Right forelimb (tissue), 1 donor: ENCODE measurements at places on chromosomes 6 and 20.

GRCh38 chr6:36222924-36223323 is 26.4 kb downstream of the BRPF3 start:
- no peak for DNase-seq

DNA sequence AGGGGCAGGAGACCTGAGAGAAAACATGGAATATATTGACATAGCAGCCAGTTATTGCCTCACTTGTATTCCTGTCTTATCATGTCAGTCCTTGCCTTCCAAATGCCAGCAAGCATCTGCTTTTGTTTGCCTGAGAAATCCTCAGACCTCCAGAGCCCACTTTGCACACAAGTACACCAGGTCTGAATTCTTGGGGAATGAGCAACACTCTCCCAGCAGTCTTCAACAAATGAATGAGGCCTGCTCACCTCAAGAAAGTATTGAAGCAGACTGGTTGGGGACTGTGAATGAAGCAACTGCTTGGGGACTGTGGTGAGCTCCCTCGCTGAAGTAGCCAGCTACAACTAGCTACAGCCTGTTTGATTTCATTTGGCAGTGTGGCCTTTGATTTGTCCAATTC is 172.8 kb upstream of the SPTLC3 start:
- no peak for DNase-seq

- DNase-seq, result no peak
These were observed 360.4 kb downstream of the ESR1 start for GRCh38 chr6:152167641-152168603.

GRCh38 chr6:166955121-166955864 is 1.1 kb downstream of the RNASET2 start:
- DNase-seq, result no peak

DNA sequence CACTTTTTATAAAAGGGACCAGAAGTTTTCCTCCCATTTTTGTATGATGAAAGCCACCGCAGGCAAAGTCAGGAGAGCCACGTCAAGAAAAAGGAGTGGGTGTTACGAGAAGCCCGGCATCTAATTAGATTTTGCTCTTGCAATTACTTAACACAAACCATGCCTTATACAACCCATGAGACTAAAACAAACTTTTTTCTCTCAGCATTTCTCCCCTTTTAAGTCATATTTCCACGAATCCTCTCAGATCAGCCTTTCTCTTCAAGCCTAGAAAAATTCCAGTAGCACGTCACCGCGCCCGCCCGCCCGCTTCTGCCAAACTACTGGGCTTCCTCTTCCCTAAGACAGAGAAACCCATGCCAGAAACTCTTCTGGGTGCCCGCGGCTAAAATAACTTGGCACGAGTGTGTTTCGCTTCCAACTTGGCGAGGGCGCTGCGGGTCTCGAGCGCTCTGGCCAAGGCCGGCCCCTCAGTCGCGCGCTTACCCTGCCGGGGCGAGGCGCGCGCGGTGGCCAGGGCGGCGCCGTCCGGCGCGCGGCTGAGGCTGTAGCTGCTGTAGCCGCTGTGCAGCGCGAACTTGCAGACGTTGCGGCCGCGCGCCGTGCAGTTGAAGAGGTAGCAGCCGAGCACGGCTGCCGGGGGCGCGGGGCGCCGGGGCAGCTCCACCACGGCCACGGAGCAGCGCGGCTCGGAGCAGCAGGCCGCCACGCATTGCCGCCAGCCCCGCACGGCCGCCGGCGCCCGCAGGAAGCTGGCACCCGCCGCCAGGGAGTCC is 1.0 kb downstream of the LRP11 start:
- peak; percentile 84 for DNase-seq

- no peak for DNase-seq
These were observed 116.2 kb downstream of the GMDS start for GRCh38 chr6:2129182-2129621.

DNA sequence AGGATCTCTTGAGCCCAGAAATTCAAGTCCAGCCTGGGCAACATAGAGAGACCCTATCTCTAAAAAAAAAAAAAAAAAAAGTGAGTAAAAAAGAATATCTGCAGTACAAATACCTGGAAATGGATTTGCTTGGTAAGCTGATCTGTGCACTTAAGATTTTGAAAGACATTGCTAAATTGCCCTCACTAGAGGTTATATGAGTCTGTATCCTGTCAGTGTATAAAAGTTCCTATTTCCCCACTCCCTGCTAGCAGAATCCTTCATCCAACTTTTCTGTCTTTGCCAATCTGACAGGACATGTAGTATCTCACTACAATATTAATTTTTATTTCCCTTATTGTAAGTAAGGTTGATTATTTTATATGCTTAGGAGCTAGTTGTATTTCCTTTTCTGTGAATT is 36.1 kb downstream of the BICRAL start:
- no peak for DNase-seq

GRCh38 chr20:37394543-37395409 is 48.8 kb downstream of the SRC start:
- DNase-seq, result peak; percentile 46

- DNase-seq, result no peak
These were observed 401.0 kb downstream of the CDC5L start for GRCh38 chr6:44788387-44788981.

GRCh38 chr20:8346700-8347270 is 214.7 kb downstream of the PLCB1 start:
- DNase-seq, result no peak

DNA sequence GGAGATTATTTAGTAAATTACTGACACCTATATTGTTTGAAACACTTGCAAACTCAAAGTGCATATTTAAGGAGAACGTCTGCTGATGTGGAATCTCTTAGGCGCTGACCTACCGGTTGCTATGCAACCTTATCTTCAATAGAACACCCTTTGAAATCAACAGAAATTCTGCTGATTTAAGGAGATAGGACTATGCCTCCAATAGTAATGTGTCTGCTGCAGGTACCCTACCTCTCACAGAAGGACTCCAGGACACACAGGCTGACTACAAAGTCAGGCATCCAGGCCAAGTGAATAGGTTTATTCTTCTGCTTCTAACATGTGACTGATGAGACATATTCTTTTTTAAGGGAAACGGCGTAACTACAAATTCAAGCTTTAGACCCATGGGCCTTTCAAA is 311.7 kb downstream of the CBLN4 start:
- DNase-seq, result no peak

GRCh38 chr20:36818861-36819260 is 45.3 kb upstream of the DSN1 start:
- DNase-seq, result no peak

DNA sequence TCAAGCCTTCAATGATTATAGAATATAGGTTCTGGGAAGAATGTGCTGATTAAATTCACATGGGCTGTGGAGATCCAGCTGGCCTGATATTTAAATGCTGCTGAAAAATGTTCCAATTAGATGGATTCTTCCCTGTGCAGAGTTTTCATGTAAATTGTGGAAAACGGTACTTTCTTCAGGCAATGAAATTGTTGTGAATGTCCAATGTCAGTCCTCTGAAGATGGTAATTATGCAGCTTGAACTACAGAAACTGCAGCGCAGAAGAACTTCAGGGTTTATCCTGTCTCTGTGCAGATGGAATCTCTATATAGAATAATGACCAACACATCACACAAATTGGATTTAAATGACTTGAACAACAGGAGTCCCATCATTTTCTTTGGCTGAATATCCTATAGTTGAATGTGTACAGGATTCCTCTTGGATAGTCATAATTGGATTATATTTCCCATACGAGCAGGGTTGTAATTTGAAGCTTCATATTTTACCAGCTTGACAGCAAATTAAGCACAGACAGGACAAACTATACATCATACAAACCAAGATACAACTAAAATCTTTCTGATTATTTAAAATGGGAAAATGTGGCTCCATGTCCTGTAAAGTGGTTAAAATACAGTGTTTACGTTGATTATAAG is 82.3 kb downstream of the CAP2 start:
- no peak for DNase-seq

- peak; percentile 85 for DNase-seq
These were observed 504 bp downstream of the VPS16 start for GRCh38 chr20:2840967-2841531.
